ENCODE measurements at places on chromosomes 11 and 22. TPM values are rescaled to one million over a fixed set of nuclear protein-coding genes. Genes with fewer than 3 reads are reported as not detected.

KRTAP5-10 gene
- not detected for total RNA-seq

NTM gene
- total RNA-seq: 82.5 TPM

SEPTIN5 gene
- total RNA-seq: 14.8 TPM

CBY1 gene
- total RNA-seq: 21.0 TPM

OR51E2 gene
- 0.11 TPM for total RNA-seq

MMP7 gene
- total RNA-seq: not detected

DUSP8 gene
- total RNA-seq: 0.44 TPM

SCN4B gene
- total RNA-seq: not detected

AMOTL1 gene
- total RNA-seq: 31.5 TPM

KRTAP5-11 gene
- not detected for total RNA-seq

NRIP3 gene
- 37.9 TPM for total RNA-seq

E2F8 gene
- 2.0 TPM for total RNA-seq

SPCS2 gene
- total RNA-seq: 48.4 TPM

PATZ1 gene
- total RNA-seq: 11.7 TPM

ALDH3B1 gene
- total RNA-seq: 16.7 TPM
